Activated CD8-positive, alpha-beta memory T cell treated with anti-CD3 and anti-CD28 coated beads for 24 hours (primary cell): ENCODE measurements at places on chromosomes 7 and 10.

DNA sequence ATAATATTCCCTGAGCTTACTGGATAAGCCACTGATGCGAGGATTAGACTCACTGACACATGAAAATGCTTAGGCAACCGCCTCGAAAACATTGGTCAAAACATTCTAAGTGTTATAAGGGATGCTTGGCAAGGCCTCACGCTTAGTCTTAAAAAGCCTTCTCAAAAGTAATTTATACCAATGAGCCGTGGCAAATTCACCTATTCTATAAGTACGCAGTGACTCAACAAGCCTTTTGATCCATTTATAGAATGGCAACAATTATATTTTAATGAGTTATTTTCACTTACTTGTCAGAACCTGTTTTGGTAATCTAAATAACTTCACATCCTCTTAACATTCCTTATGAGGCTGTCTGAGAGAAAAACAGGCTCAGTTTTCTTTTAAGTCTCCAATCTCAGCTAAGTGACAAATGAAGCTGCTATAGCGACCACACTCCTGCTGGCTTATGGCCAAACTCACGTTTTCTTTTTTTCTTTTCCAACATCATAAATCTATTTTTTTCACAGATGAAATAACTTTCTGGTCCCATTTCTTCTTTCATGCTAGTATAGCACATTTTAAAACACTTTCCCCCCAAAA, 121.2 kb upstream of the AFAP1L2 start:
- no peak for DNase-seq

DNA sequence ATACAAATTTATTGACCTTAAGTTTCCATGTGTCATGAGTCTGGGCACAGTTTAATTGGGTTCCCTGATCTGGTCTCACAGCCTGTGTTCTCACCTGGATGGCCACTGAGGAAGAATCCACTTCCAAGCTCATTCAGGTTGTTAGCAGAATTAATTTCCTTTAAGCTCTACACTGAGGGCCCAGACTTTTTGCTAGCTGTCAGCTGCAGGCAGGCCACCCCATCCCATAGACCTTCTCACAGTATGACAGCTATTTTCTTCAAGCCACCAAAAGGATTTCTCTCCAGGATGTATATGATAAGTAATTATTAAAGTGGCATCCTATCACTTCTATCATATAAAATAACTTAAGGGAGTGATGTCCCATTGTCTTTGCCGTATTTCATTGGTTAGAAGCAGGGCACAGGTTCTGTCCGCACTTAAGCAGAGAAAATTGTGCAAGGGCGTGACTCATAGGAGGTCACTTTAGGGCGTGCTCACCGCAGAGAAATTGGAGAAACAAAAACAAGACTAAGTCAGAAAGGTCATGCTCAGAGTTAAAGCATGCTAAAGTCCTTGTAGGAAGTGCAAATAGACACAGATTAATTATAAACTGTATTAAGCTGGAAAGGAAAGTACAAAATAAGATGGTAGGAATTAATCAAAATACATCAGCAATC, 109.9 kb downstream of the AHR start:
- DNase-seq, result no peak

DNA sequence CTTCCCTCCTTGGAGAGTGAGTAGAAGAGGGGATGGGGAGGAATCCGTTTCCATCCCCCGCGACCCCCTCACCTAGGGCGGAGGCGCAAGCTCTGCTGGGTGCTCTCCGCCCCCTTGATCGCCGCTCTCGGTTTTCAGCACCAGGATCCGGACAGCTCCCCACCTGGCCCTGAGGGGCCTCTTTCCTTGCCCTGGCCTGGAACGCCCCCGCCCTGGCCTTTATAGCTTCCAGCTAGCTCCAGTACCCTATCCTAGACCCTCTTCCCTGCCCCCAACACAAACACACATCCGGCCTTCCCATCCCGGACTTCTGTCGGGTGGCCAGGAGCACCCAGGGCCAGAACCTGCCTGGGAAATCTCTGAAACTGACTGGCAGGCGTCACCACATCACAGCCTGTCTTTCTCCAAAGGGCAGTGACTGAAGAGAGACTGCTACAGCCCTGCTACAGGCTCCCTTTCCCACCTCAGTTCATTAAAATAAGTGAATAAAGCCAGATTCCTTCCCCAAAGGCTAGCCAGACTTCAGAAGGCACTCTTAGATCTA, 72.3 kb upstream of the LEP start:
- no peak for DNase-seq

DNA sequence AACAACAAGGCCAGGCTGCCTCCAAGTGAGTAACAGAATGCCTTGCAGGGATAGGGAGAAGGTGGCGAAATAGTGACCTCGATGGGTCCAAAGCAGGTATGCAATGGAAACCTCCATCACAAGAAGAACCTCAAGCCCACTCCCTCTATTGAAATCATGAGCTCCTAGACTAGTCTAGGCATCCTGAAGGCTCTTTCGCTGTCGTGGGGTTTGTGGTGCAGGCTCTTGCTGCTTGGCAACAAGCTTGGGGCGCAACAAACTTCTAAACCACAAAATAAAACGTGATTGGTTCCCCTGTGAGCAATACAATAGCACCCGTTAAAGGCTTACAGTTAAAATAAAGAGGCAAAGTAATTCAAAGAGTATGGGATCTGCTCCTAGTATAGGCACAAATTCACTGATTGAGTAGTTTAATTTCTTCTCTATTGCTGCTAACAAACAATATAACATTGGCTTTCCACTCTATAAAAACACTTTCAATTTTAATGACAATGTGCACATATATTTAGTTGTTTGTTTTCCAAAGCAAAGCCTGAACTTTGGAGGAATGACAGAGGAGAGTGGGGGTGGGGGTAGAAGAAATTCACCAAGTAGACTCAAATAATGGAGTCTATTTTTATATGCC, 64.1 kb downstream of the C10orf67 start:
- DNase-seq, result no peak

DNA sequence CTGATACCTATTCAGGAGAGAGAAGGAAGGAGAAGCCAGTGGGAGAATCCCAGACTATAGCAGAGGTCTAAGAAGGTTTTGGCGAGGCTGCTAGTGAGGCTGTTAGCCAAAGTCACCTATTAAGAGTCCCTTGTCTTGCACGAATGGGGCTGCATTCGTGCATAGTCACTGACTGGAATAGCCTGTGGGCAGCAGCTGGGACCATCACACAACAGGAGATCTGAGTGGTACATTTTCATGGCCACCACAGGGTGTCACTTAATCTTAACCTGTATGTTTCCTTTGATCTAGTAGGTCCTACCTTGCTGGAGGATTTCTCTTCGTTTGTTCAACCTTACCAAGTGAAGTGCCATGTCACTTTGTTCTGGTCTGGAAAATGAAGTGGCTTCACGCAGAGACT, 319.9 kb downstream of the BMPER start:
- no peak for DNase-seq

DNA sequence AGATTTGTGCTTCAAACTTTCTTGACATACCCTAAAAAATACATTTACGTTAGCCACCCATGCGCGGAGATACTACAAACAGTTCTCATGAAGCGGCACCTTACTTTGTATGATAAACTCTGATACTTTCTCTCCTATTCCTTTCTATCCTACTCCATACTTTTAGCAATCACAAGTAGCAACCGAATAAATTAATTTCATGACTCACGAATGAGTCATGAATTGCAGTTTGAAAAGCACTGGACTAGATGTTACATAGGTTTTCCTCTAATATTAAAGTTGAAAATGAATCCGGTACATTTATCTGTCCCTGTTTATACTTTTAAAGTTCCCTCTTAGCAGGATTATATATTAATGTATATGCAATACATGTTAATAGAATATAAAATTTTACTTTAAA, 67.6 kb downstream of the CUBN start:
- no peak for DNase-seq

- DNase-seq, result no peak
Observed at GRCh38 chr10:112721080-112721698, 228.9 kb upstream of the TCF7L2 start.

DNA sequence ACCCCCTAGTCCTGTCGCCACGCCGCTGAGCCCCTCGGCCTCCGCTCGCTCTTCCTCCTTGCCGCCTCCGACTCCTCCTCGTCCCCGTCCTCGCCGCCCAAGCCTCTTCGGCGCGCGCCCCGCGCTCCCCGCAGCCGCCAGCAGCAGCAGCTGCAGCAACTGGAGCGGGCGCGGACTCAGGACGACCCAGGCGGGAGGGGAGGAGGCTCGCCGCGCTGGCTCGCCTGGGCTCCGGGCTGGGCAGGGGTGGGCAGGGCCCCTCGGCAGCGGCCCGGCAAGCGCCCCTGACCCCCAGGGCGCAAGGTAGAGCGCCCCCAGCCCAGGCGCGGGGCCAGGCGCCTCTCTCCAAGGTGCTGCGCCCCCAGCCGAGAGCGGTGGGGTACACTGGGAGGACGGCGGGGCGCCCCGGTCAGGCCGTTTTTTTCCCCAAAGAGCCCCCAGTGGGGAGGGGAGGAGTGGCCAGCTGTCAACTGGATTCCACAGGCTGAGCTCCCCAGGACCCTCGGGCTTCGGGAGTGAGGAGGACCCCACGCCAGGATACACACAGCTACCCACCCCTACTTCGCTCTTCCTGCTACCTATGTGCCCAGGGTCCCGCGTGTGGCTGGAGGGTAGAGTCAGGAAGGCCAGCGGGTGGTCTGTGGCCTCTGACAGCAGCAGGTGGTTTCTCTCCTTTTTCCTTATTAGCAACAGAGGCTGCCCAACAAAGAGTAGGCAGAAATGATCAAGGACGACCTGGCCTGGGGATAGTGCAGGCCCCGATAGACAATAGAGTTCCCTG, 903 bp upstream of the KCNMA1 start:
- DNase-seq, result no peak

DNA sequence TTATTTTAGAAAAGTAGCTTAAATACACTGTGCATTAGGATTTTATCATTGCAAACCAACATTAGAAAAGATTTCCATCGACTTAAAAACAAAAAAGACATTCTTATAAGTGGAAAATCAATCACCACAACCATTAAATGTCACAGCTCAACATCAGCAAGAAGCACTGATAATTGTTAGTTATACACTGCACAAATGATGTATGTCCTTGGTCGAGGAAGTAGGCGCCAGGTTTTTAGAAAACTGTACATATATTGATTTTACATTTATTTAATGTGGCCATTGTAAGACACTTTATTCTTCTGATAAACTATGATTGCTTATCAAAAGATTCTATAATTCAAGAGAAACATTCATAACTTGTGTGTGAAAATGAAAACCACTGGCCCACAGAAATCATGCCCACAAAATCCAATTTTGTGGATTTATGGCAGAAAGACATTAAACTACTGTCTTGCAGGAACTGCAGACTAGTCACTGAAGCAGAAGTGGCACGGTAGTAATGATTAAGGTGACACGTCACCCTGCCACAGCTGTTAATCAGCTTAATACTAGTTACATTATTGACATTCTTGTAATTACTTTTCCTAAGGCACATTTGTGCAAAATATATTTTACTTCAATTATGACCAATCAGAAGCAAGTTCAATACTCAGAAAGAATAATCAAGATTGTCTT, 79.4 kb downstream of the VPS41 start:
- DNase-seq, result no peak

DNA sequence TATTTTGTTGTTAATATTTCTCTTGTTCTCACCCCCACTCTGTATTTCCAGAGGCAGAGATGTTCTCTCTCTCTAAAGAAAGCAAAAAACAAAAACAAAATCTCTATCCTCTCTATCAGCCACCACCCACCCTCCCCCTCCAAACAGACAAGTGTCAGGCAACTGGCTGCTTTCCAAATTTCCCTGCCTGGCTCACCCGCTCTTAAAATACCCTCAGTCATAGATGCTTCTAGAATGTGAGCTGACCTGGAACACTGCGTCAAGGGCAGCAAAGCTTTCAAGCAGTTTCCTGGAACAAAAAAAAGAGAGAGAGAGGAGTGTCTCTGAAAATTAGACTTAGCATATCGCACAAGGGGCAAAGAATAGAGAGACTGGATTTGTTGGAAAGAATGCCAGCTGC, 341.0 kb upstream of the ZMIZ1 start:
- DNase-seq, result no peak
